ENCODE measurements at places on chromosomes 12 and 14.

DNA sequence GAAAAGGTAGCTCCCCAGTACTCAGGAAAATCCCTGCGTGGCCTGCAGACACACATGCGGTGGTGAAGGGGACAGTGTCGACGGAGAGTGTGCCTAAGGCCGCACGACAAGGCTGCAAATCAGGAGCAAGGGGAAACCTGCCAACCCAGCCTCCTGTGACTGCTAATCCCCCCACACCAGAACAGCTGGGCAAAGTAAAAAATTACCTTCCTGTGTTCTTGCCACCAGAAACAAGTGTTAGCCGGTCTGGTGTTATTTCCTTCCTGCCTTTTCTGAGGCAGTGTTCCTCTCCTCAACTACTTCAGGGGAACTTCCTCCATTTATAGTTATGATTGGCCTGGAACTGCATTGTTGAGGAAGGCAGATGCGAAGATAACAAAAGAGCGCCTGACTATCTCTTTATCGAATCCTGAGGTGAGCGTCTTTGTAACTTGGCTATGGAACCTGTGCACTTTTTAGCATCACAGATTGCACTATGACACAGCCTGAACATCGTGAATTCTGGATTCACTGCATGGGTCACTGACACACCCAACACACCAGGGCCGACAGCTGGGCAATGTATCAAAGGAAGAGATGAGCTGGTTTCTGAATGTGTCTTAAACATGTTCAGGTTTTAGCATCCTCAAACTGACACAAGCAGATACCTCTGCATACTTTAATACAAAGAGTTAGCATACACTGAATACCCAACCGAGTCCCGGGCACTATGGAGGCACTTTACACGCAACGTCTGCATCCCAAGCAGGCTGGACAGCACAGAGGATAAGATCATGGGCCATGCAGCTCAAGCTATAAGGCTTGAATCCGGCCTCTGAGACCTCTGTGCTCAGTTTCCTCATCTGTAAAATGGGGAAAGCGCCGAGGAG is 28.9 kb downstream of the SLC15A4 start:
- no peak for DNase-seq

GRCh38 chr14:81342850-81343580 is 57.1 kb downstream of the STON2 start:
- DNase-seq, result no peak

- DNase-seq, result no peak
These were observed 1002.8 kb downstream of the TRHDE start for GRCh38 chr12:73274976-73275375.

DNA sequence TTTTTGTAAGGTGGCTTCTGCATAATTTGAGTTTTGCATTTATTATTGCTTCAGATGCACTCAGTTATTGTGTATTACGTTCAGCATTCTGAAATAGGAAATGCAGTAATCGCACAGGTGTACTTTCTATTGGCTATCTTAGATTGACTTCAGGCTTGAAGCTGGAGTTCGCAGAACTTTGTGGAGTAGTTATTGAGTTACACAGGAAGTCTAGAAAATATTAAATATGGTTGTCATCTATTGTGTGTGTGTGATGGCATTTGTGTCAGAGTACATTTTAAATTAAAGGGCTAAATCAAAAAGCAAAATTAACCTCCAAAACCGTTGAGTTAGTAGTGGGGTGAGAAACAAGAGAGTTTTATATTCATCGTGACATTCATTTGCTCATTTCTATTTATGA is 2.7 kb downstream of the ARID2 start:
- no peak for DNase-seq

GRCh38 chr14:35140718-35141581 is 18.6 kb downstream of the PRORP start:
- no peak for DNase-seq

DNA sequence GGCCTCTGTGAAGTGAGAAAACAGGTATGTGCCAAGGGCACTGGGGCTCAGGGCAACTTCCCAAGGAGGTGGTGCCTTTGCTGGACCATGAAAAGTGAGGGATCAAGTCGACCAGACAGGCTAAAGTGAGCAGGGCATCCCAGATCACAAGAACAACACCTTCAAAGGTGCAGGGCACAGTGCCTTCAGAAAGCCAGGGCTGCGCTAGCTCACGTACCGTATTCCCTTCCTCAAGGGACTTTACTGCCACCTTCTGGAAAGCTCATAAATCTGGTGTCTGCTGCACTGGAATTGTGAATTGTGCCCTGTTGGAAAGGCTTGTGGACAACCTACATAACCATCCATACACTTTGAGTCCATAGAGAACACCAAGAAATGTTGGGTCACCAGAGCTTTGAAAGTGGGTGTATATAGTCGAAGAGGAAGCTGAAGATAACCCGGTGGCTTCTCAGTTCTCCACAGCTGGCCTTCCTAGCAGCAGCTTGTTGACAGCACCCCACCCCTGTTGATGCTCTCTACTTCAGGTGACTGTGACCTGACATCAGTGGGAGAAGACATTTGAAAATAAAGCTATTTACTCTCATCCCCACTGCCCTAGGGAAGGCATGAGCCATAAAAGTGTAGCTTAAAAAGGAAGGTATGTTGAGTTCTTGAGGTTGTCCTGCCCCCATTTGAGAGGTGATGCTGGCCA is 24.5 kb downstream of the FIGNL2 start:
- DNase-seq, result peak; percentile 43

- DNase-seq, result no peak
These were observed 723.3 kb upstream of the FLRT2 start for GRCh38 chr14:84806622-84807021.

GRCh38 chr14:29749829-29750228 is 177.8 kb downstream of the PRKD1 start:
- no peak for DNase-seq
